ENCODE measurements at places on chromosomes 12 and 14.

DNA sequence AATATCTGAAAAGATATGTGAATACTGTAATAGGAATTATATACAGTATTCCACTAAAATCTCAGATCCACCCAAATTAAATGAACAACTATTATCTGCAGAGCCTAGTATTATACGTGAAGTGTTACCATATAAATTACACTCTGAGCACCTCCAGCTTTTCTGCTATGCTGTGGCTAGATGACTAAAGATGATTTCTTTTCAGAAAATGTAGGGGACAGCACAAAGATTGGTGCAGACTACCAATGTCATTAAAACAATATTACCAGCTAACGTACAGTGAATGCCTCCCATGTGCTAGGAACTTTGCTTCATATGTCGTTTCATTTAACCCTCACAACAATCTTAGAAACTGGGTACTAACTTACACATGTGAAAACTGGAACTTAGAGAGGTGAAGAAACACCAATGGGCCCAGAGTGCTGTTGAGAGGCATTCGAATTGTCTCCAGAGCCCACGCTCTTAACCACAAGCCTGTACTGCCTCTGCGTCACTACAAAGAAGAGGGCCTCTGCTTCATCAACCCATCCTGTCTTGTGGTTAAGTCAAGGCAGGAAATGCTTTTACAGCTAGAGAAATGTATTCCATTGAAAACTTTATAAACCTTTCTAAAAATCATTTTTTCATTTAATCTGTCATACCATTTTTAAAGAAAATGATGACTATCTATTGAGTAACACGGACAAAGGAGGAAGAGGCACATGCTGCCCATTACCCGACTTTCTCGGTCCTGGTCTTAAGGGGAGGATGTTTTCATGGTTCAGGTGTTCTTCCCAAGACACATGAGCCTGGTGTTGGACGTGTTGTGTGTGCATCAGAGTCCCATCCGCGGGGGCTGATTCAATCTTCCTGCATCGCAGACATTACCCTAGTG is 1.3 kb downstream of the GPR65 start:
- peak; percentile 64 for DNase-seq

DNA sequence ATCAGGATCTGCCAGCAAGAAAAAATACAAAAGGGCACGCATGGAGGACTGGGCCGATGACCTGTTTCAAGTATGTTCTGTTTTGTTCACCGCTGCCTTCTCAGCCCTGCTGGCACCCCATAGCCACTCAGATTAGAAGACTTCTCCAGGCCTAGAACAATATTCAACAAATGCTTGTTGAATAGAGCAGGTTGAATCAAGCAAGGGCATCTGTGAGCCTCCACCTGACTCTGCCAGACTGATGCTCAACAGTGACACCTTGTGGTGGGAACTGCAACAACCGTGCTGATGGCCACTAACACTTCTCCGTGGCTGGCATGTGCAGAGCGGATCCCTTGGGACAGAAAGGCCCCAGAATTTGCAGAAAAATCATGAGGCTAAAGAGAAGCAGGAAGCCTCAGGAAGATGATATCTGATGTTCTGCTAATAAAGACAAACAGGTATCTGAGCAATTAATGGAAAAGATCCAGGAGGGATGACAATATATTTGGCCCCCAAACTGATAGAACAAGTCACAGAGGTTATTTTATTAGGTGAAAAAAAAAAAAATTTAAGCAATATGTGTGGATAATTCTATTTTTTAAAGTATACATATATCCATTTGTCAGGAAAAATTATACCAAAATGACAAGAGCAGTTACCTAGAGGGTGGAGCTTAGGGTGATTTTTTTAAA is 114.3 kb downstream of the KSR2 start:
- no peak for DNase-seq

GRCh38 chr12:12070674-12071656 is at the start of gene BCL2L14:
Gene BCL2L14, plus strand, starts transcription at chr12:12070939. Its CDS starts 8,367 bp downstream, at chr12:12079306.
- DNase-seq: peak; percentile 11

- no peak for DNase-seq
These were observed 65.3 kb downstream of the BLTP3B start for GRCh38 chr12:100077367-100077766.

- DNase-seq: no peak
These were observed 17.8 kb upstream of the MLEC start for GRCh38 chr12:120668868-120669840.

GRCh38 chr12:92784797-92785562 is 82.2 kb downstream of the PLEKHG7 start:
- DNase-seq: peak; percentile 11

- no peak for DNase-seq
These were observed 62.6 kb upstream of the VASH1 start for GRCh38 chr14:76698631-76699030.

DNA sequence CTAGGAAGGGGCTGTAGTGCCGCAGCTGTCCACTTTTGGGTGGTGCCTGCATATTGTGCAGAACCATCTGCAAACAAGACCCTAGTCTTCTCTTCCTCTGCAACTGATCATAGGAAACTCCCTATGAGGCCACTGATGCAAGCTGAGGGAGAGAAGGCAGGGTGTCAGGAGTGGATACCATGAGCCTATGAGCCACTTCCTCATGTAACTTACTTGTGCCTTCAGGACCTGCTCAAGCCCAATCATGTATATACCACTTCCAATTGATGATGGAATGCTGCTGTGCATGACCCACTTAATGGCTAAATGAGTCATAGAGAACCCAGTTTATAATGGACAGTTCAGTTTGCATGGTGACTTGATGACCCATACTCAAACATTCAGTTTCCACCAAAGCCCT is 107.9 kb downstream of the ALG10B start:
- no peak for DNase-seq

DNA sequence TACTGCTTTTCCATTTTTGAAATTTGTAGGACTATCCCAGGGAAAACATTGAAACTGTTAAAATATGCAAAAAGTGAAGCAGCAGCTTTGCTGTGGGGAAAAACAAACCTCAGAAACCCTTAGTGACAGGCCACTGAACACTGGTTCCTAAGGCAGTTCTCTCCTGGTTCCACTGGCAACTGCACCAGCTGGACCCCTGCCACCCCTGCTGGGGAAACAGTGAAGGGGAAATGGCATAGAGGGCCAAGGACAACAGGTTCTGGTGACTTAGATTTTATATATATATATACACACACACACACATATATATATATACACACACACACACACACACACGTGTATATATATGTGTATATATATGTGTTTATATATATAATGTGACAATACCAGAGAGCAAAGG is 16.2 kb upstream of the KRT7 start:
- no peak for DNase-seq

- DNase-seq: no peak
These were observed 80.4 kb downstream of the DAAM1 start for GRCh38 chr14:59268858-59269257.

DNA sequence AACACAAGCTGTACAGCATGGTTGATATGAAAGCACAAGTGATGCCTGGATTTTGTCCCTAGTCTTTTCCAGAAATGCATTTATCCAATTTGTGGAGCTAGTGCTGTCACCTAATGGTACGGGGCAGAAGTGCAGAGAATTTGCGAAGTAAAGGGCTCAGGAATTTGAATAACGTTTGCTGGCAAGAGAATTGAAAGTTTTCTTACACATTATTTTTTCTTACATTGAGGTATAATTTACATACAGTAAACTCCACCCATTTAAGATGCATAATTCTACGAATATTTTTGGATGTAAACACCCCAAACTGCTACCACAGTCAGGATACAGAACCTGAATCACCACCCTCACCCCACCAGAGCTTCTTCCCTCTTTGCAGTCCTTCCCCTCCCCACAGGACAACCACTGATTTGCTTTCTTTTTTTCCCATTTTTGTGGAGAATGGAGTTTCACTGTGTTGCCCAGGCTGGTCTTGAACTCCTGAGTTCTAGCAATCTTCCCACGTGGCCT is 3.5 kb downstream of the AICDA start:
- DNase-seq: no peak

DNA sequence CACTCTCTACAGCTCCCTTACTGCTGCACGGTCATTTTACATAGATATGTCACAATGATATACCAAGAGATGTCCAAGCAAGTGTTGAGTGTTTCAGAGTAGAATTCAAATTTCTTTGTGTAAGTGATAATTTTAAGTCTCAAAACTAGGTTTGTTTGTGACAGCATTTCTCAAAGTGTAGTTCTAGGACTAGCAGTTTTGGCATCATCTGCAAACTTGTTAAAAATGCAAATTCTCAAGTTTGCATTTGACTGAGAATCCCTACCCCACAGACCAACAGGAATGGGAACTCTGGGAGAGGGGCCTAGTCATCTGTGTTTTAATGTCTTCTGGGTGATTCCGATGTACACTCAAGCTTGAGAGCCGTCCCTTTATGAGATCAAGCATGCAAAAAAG is 97.6 kb downstream of the HELB start:
- DNase-seq: no peak

DNA sequence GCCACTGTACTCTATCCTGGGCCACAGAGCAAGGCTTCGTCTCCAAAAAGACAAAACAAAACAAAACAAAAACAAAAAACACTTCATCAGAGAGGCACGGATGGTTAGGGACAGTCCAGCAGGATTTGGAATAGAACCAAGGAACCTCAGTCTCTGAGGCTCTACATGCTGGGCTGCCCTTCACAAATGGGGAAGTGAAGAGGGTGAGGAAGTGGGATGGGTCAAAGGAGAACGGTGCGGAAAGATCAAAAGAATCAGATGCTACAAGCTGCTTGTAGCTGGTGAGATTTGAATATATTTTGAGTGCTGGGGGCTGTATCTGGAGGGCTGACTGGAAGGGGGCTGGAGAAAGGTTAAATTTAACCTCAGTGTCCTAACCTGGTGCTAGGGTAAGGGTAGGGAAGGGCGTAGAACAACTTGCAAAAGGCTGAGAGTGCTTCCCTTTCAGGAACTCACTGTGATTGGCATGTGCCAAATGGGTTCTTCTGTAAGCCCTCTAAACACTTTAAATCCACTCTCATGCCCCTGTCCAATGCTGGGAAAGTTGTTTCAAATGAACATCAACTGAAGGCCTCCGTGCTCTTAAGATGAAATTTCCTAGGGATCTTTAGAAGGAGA is 4.6 kb downstream of the FOXJ2 start:
- DNase-seq: no peak

GRCh38 chr12:5203274-5203673 is 159.6 kb downstream of the KCNA5 start:
- no peak for DNase-seq

DNA sequence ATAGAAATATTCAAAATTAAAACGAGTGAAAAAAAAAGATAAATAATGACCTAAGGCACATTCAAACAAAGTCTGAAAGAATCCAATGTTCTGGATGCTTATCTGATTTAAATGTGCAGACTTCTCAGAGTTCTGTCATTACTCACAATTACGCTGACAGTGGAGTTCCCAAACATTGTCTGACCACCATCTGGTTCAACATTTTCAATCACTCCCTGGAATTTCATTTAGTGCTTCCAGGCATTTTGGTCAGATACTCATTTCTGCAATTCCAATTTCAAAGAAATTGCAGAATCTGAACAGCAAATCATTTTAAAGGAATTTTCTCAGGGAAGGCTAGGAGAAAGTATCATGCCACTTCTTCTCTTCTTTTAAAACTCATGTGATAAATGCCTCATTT is 398.2 kb upstream of the PDE3A start:
- no peak for DNase-seq

GRCh38 chr12:46179693-46180452 is 89.0 kb downstream of the SLC38A1 start:
- no peak for DNase-seq

DNA sequence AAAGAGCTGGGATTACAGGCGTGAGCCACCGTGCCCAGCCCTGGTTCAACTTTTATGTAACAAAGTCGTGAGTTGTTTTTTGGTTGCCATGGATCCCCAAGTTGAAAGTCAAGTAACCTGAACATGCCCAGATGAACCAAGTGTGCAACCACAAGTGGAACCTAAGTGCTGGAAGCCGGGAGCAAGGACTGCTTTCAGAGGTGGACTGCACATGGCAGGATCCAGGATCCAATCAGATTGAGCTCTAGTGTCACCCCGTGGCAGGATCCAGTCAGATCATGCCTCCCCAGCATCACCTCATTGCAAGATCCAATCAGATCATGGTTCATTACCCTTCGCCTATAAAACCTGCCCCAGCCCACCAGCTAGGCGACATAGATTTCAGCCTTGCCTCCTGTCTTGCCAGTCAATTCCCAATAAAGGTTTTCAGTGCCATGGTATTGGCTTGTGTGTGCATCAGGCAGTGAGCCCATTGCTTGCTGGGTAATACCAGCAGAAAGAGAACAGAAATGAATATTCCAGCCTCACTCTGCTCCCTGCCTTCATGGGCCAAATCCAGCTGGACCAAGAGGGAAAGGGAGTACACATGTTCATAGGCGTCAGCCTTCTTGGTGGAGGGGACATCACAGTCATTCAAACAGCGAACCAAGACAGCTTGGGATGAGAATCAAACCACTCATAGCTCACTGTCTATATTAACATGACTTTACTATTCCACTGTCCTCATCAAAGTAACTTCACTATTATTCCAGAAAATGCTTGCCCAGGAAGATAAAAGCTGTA is 43.6 kb upstream of the VASH1 start:
- DNase-seq: no peak

DNA sequence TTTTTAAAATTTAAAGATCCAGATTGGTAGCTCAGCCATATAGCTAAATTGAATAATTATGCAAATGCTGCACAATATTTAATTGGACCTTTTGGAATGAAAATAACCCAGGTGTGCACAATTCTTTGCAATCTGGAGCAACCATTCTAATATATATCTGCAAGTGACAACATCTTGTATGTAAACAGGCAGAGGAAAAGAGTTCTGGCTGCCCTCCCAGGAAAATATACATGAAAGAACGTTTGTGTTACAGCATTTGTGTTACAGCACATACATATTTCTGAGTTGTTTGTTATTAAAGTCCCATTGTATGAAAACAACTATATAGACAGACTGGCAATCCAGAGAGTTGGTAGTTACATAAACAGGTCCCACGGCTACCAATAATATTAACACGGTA is 377.5 kb downstream of the DIO2 start:
- no peak for DNase-seq

GRCh38 chr12:4450551-4451112 is 5.0 kb upstream of the FGF6 start:
- DNase-seq: no peak

DNA sequence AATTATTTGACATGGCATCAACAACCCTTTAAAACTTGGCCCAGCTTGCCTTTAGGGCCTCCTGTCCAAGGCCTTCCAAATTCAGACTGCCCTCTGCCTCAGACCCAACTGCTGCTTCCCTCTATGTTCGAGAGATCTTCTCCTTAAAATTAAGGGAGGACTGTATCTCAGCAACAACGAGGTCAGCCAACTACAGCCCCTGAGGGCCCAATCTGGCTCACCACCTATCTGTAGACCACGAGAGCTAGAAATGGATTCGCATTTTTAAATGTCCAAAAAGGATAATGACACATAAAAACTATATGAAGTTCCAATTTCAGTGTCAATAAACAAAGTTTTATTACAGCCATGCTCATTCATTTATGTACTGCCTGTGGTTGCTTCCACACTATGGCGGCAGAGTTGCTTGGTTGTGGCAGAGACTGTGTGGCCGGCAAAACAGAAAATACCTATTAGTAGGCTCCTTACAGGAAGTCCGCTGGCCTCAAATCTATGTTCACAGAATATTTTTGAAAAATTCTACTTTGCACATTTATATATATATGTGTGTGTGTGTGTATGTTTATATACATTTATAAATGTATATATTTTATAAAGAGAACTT is 1026.9 kb downstream of the BCL11B start:
- no peak for DNase-seq

All from stimulated activated CD4-positive, alpha-beta T cell treated with anti-CD3 and anti-CD28 coated beads, Interleukin-2, amount 100 ng/mL, for 4 hours (primary cell).